8988T (cell line): ENCODE measurements at places on chromosomes 1 and 21.

DNA sequence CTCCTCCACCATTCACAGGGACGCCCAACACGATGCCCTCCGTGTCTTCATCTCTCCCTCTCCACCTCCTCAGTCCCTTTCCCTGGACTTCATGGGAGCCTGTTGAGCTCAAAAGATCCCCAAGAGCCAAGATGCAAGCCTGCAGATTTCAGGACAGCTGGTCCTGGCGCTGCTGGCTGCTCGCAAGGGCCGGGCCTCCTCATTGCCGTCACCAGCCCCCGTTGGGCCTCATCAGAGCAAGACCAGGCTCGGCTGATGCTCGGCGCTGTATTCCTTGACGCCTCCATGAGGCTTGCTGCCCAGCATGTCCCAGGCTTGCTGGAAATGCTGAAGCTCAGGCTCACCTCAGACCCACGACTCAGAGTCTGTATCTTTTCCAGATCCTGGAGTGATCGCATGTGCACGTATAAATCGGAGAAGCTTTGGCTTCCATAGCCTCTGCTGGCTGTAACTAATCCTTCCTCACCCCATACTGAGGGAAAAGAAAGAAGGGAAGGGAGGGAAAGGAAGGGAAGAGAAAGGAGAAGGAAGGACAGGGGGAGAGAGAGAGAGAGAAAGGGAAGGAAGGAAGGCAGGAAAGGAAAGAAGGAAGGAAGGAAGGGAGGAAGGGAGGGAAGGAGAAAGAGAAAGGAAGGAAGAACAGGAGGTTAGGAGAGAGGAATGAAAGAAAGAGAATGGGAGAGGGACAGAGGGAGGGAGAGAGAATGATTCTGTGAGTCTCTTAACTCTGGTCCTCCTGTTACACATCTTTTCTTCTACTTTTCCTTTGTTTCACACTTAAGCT is 94.6 kb downstream of the KCNJ15 start:
- no peak for DNase-seq

DNA sequence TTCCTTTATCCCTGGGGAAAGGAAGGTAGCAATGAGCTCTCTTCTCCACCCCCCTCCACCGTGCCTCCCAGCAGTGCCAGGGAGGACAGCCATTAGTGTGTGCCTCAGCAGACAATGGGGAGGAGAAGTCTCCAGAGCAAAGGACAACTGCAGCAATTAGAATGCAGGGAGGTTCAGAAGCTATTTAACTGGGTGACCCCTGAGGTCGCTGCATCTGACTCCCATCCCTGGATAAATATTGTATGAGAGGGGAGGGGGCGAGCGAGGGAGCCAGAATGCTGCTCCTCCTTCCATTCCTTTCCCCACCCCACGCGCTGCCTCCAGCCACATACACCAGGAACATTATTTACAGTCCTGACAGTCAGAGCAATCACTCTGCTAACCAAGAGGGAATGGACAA is 59.0 kb downstream of the ERI3 start:
- DNase-seq: no peak

DNA sequence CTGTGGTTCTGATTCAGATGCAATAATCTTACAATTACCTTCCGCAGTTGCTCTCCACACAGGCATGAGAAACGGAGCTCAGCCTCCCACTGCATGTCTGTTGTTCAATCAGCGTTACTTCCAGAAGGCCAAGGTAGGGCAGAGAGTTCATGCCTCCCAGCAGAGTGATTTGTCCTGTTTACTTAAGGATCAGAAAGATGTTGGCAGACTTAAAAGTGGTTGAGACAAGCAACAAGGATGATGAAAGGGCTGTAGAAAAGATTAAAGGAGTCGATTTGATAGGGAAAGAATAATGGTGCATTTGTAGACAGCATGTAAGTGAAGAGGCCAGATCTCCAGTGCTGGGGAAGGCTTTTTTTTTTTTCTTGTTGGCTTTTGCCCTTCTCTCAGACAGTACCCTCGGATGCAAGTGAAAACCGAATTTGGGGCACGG is 26.6 kb downstream of the ARMH1 start:
- no peak for DNase-seq

DNA sequence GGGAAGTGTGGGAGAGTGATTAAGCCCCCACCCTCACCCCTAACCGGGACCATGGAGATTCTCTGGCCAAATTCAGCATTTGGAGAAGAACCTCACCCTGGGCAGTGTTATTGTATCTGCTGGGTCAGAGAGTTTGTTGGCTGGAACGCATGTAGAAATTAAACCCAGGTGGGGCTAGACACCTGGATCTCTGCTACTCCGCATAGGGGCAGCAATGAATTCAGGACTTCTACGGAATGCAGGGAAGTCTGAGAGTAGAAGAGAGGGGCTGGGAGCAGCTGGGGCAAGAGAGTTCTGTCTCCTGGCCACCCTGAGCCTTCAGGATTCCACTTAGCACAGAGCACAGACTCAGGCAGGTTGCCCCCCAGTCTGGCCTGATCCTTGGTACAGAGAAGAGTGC is 3.6 kb upstream of the CRABP2 start:
- DNase-seq: no peak

DNA sequence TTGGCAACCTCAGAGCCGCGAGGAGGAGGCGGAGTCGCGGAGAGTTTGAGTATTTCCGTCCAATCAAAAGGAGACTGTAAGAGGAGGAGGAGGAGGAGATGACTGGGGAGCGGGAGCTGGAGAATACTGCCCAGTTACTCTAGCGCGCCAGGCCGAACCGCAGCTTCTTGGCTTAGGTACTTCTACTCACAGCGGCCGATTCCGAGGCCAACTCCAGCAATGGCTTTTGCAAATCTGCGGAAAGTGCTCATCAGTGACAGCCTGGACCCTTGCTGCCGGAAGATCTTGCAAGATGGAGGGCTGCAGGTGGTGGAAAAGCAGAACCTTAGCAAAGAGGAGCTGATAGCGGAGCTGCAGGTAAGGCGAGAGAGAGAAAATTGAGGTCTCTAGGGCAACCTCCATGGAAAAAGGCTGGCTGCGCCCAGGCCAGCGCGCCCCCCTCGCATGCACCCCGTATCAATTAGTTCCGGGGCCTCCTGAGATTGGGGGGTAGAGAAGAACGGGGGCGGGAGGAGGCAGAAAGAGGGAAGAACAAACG is at the start of gene PHGDH:
Gene PHGDH, plus strand, starts transcription at position 131 of the 538 bp plus-strand sequence. Its CDS starts 89 bp downstream, at position 220.
- DNase-seq: peak; percentile 61

DNA sequence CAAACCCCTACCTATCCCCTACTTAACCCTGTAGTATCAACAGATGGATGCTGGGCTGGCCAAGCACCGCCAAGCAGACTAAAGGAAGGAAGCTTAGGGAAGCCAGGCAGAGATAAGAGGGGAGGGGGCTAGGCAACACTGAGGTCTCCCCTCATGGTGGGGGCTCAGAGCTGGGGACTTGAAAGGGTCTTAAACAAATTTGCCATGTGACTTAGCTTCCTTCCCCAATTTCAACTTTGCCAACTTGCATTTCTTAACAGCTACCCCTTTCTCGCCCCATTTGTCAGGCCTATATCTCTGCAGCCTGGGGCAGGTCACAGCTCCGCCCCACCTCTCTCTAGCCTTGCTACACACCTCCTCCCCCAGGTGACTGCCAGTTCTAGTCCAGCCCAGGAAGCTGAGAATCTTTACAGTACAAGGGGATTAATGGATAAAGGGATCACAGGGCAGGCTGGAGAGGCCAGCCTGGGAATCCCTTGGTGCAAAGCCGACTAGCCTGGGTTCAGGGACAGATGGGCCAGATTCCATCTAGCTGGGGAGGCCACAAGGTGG is 3.4 kb downstream of the KIF21B start:
- no peak for DNase-seq

DNA sequence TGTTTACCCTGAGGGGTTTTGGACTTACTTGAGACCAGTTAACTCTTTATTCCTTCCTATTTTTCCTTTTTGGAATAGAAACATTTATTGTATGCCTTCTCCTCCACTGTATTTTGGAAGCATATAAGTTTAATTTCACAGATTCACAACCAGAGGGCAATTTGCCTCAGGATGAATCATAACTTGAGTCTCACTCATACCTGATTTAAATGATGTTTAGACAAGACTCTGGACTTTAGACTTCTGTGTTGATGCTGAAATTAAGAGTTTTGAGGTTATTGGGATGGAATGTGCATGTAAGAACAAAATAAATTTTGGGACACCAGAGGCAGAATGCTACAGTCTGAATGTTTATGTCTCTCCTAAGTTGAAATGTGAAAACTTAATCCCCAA is 7.1 kb upstream of the ADAM30 start:
- no peak for DNase-seq
